ENCODE measurements at places on chromosomes 13 and 19.

DNA sequence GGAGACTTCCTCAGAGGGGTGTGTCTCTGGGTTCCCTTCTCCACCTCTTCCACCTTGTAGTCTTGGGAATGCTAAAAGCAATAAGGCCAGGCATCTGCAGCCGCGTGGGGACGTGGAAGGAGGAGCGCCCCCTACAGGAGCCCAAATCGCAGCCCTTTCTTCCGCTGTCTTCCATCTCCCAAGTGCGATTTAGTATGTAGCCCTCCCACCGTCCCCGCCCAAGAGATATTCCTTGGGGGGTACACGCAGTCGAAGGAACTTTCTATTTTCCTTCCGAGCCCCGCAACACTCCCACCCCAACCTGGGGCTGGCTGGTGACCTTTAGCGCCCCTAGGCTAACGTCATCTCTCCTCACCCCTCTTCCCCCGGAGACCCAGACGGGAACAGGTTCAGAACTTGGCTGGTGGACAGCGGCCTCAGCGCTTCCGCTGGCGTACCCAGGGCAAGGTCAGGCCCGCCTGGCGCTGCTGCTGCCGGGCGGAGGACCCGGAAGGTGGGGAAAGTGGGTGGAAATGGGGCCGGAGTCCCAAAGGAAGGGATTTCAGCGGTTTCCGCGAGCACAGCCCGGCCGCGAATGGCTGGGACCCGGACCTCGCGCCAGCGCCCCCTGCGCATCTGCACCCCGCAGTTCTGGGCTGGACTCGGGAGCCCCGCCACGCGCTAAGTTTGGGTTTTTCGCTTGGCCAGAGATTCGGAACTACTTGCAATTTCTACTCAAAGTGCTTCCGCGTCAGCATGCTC lies 2.1 kb upstream of the PCDH8 start:
- DNase-seq: peak; percentile 76

GRCh38 chr19:1901940-1902404 lies 3.2 kb upstream of the ADAT3 start:
- DNase-seq: no peak

GRCh38 chr13:37295071-37295470 lies 189.6 kb upstream of the CSNK1A1L start:
- no peak for DNase-seq

DNA sequence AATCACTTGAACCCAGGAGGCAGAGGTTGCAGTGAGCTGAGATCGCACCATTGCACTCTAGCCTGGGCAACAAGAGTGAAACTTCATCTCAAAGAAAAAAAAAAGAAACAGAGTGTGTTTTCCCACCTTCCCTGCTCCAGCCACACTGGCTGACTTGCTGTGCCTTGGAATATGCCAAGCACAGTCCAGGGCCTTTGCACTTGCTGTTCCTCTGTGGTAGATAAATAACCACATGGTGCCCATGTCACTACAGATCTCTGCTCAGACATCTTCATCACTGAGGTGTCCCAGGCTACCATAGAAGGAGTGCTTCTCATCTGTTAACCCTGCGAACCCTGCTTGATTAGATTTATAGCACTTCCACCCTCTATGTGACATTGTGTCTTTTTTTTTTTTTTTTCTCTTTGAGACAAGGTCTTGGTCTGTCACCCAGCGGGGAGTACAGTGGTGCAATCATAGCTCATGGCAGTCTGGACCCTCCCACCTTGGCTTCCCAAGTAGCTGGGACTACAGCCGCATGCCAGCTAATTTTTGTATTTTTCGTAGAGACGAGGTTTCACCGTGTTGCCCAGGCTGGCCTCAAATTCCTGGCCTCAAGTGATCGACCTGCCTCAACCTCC lies 10.4 kb downstream of the SMARCA4 start:
- DNase-seq: no peak

DNA sequence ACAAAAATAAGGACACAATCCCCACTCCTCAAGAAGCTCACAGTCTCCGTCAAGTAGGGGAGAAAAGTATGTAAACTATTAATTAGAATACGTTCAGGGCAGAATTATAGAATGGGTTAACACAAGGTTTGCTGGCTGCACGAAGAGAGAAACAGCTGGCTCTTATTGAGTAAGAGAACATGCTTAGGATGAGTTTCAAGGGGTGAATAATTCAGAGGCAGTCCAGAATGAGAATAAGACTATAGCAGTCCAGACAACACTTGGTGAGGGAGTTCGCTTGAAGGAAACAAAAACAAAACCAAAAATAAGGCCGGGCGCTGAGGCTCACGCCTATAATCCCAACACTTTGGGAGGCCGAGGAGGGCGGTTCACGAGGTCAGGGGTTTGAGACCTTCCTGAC lies 61.9 kb downstream of the THSD1 start:
- DNase-seq: no peak

DNA sequence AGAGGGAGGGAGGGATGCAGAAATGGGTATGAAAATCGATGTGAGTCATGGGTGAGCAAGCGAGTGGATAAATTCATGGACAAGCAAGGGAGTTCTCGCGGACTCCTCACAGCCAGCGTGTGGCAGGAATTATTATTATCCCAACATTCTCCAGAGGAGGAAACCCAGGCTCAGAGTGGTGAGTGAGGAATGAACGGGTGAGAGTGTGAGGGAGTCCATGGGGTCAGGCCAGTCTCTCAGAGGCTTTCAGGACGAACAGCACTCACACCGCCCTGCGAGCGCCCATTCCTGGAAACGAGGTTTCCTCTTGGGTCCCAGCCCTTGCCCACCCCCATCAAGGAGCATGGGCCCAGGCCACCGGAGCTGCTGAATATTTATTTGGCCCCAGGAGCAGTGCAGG lies 6.3 kb upstream of the DNAAF3 start:
- peak; percentile 66 for DNase-seq

DNA sequence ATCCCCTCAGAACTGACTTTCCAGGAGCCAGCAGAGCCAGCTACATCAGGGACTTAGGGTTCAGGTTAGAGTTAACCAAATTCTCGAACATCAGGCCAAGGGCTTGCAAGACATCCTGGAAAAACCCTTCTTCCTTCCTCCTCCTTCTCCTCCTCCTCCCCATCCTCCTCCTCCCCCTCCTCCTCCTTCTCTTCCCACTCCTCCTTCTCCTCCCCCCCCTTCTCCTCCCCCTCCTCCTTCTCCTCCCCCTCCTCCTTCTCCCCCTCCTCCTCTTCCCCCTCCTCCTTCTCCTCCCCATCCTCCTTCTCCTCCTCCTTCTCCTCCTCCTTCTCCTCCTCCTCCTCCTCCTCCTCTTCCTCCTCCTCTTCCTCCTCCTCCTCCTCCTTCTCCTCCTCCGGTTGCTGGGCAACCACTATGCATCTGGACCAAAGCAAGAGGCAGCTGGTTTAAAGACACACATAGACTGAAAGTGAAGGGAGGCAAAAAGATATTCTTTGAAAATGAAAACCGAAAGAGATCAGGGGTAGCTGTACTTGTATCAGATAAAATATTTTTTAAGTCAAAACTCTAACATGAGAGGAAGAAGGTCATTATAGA lies 5.9 kb upstream of the CCL25 start:
- DNase-seq: no peak

DNA sequence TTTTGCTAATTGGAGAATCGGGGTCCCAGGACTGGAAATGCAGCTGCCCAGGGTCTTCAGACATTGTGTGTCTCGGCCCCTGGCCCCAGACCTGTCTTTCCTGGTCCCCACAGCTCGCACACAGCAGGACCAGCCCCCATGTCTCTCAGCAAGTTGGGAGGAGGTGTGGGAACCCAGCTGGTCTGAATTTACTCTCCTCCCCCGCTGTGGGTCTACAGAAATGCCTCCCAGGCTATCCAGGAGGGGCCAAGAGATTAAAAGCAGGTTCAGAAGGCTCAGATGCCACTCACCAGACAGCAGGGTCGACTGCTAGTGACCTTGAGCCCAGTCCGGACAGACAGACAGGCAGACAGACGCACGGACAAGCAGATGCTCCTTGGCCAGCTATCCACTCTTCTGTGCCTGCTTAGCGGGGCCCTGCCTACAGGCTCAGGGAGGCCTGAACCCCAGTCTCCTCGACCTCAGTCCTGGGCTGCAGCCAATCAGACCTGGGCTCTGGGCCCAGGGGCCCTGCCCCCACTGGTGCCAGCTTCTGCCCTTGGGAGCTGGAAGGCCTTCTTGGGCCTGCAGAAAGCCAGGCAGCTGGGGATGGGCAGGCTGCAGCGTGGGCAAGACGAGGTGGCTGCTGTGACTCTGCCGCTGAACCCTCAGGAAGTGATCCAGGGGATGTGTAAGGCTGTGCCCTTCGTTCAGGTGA lies at the start of gene DAND5:
DAND5 (plus strand) TSS at position 285 of the 697 bp plus-strand sequence; CDS start at position 370, 85 bp downstream.
- DNase-seq: no peak

DNA sequence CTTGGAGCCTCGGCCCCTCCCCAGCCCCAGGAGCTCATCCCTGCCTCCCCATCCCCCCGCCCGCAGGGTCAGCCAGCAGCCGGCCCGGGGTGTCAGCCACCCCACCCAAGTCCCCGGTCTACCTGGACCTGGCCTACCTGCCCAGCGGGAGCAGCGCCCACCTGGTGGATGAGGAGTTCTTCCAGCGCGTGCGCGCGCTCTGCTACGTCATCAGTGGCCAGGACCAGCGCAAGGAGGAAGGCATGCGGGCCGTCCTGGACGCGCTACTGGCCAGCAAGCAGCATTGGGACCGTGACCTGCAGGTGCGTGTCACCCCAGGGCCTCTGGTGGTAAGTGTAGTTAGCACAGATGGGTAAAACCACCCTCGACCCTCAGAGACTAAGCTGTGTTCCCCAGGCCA lies 13.8 kb downstream of the MAP1S start:
- no peak for DNase-seq

DNA sequence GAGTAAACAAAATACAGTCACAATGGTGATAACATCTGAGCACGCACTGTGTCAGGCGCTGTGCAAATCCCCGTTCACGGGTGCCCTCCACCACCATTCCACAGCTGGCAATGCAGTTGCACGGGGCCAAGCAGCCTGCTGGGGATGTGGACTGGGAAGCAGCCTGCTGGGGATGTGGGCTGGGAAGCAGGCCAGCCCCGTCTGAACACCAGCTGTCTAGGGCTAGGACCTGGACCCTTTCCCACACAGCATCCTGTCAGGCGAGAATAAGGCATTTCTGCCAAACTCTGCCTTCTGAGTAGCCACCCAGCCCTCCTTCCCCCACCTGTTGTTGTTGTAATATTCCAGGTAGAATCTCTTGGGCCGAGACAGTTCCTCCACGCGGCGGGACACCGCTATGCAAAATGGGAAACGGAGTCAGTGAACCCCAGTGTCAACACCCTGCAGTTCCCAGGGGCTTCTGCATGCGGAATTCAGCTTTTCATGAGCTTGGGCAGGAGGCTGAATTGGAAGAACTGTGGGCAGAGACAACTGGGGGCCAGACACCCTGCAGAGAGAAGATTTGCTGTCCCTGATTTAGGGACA lies 27.8 kb upstream of the MIER2 start:
- DNase-seq: no peak

- DNase-seq: no peak
Measured at GRCh38 chr13:106369858-106370257, 165.6 kb downstream of the EFNB2 start.

- no peak for DNase-seq
Measured at GRCh38 chr13:24511816-24512196, 772 bp downstream of the PARP4 start.

- DNase-seq: peak; percentile 44
Measured at GRCh38 chr19:15331419-15332310, 674 bp downstream of the BRD4 start.

DNA sequence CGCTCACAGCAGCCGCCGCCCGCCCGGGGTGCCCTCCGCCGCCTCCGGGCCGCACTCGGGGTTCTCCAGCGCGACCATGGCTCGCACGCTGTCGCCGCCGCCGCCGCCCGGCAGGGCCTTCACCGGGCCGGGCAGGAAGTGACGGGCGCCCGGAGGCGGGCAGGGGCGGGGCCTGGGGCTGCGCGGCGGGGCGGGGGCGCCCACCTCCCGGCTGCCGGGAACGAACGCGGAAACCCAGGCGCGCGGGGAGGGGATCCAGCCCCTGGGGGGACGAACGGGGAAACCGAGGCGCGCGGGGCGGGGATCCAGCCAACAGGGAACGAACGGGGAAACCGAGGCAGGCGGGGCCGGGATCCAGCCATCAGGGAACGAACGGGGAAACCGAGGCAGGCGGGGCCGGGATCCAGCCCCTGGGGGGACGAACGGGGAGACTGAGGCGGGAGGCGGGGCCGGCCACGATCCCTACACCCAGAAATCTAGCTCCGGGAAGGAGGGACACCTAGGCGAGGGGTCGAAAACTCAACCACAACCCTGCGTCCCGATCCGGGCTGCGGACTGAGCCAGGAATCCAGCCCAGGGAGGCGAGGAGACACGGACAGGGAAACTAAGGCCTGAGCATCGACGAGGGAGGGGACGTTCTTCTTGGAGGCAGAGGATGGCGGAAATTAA lies at the start of gene R3HDM4:
R3HDM4 (minus strand) TSS at position 140 of the 669 bp plus-strand sequence; CDS start at position 78, 62 bp downstream.
- peak; percentile 65 for DNase-seq

DNA sequence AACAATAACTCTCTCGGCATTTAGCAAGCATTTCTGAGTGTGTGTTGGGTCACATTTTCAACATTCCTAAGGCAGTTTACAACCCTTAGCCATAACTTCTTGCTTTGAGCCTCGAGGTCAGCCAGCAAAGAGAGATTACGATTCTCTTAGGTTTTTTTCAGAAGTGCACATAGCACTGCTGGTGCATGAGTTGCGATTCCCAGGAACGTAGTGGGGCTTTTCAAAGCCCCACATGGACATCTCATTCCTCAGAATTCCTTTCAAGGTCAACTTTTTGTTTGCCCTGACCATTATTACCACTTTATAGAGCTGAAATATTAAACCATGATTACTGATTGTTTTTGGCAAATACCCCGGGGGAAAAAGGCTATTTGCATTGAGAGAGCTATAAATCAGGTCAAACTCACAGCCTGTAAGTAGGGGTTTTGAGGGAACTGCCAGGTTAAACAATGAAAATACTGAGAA lies 705.3 kb downstream of the GPC5 start:
- DNase-seq: no peak

DNA sequence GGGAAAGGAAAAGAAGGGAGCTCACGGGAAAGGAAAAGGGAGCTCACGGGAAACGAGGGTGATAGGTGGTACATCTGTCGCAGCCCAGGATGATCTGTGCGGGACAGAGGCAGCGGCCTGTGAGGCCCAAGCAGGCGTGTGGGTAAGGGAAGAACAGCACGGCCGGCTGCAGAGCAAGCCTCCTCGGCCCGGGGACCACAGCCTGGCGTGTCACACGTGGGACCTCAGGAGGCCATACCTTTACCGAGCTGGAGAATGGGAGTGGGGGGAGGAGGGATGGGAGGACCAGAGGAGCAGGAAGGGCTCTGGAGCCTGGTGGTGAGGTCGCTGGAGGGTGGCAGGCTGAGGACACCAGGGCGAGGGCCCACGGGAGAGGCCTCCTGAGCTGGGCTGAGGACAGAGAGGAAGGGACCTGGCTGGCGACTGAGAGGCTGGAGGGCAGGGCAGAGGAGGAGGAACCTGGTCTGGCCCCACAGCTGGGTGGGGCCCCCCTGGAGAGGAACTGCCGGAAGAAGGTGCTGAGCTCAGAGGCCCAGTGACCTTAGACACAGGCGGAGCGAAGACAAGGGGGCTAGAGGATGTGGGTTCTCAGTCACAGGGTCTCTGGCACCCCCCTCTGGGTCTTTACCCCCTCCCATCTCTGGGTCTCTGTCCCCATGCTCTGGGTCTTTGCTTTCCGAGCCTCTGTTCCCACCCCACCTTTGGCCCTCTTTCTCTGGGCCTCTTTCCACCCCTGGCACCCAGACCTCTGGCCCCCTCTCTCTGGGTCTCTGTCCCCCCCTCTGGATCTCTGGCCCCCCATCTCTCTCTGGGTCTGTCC lies 2.9 kb upstream of the FTL start:
- peak; percentile 55 for DNase-seq
